ENCODE measurements at places on chromosomes 13 and 19.

DNA sequence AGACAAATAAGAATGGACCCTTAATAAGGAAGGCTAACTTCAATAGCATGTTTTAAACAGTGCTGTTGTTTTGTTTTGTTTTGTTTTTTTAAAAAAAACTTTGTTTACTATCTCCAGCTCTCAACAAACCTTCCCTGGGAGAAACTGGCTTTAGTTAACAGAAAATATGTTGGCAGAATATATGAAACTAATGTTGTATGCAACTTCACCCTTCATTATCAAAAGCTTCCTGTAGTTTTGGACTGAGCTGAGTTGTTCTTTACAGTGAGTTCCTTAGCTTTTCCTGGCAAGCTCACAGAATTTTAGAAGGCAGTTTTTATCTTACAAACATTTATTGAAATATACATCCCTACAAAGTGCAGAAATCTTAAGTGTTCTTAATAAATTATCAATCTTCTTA lies 2480.7 kb upstream of the PCDH20 start:
- DNase-seq: no peak

GRCh38 chr13:111789011-111789410 lies 277.9 kb upstream of the SOX1 start:
- no peak for DNase-seq

- peak; percentile 34 for DNase-seq
Measured at GRCh38 chr19:36488846-36489117, 579 bp downstream of the ZNF566 start.

- no peak for DNase-seq
Measured at GRCh38 chr13:100707818-100708740, 33.5 kb upstream of the TMTC4 start.

DNA sequence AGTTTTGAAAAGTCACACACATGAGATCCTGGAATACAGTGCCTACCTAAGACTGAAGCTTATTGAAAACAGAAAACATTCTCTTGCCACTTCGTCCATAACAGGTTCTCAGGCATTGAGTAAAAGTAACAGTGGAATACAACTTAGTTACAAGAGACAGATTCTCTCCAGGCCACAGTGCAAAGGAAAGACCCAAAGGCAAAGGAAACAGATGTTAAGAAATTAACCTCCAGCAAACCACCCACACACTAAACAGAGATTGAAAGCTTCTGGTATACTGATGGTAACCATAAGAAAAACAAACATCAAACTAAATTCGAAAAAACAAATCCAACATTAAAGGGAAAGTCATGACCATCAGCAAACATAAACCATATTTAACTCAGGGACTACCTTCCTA lies 914.7 kb downstream of the SLITRK5 start:
- no peak for DNase-seq

DNA sequence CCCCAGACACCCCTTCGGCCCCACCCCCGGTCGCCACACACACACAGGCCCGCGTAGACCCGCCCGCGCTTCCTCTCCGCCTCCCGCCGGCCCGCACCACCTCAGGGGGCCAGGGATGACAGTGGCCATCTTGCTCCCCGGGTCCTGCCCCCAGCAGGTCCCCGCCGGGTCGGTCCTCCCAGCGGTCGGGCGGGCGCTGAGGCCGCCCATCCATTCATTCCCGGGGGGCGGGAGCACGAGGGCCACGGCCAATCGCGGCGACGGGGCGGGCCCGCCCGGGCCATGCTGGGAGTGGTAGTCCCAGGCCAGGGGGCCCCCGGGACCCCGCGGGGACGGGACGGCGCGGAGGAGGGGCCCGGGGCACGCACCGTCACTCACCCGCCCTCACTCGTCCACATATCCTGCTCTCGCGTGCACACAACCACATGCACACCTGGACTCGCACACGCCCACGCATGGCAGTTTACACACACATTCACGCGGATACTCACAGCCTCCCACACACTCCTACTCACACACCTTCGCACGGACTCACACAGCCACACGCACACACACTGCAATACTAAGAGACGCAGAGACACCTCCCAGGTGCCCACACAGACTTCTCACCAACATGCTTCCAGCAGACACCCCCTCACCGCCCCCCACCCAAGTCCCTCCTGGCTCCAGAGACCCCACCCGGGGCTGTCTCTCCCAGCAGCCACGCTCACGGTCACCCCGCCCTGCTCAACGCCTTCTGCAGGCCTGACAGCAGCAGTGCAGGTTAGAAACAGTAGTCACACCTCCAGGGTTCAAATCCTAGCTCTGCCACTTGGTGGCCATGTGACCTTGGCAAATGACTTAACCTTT lies at the start of gene DPF1:
TSS of gene DPF1 (minus strand) at position 209 of the 849 bp plus-strand sequence. CDS start at position 129, 80 bp downstream.
- DNase-seq: peak; percentile 76

GRCh38 chr13:48961379-48961778 lies 14.3 kb upstream of the FNDC3A start:
- no peak for DNase-seq

DNA sequence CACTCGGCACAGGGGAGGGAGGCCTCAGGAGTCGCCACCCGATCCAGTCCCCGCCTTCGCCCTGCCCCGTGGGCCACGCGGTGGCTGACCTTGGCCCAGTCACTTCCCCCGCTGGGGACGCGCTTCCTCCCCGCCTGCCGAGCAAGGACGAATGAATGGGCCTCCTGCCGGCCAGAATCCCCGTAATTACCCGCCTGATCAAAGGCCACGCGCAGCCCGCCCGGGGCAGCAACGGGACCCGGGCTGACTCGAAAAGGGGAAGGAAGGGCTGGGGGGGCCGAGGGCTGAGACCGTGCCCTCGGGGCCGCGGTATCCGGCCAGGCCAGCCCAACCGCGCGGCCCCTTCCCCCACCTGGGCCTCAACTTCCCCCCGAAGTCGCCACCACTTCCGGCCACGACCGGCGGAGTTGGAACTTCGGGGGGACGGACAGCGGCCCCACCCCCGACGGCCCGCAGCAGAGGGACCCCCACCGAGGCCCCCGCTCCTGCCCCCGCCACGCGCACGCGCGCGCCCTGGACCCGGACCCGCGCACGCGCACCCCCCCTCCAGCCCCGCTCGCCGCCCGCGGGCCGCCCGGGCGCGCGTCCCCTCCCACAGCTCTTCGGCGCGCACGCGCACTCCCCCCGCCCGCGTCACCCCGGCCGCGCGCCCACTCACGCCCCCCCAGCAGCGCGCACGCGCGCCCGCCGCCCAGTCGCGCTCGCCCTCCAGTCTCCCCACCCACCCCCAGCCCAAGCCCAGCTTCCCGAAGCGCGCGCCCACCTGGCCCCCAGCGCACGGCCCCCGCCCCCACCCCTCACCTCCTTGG lies 520 bp downstream of the ZNF787 start:
- DNase-seq: peak; percentile 45

DNA sequence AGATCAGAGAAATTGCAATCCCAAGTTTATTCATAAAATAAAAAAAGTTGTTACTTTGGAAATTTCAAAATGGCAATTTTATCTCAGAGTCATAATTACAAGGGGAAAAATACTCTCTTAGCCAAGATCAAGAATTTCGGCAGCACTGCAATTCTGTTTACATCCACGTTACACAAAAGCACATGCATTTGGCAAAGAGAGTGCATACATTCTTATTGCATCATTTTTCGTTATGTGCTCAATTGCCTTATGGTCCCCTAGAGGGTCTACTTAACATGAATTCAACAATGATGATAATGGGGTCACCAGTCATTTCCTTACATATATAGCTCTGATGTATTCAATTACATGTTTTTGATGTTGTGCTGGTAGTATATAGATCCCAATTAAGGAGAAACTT lies 498.0 kb downstream of the DIAPH3 start:
- DNase-seq: no peak

Measured in occipital lobe (tissue), 3 donors.